ENCODE measurements at places on chromosomes 4 and X.

- DNase-seq: peak; percentile 52
Observed at GRCh38 chr4:31045724-31046318, 325.7 kb downstream of the PCDH7 start.

DNA sequence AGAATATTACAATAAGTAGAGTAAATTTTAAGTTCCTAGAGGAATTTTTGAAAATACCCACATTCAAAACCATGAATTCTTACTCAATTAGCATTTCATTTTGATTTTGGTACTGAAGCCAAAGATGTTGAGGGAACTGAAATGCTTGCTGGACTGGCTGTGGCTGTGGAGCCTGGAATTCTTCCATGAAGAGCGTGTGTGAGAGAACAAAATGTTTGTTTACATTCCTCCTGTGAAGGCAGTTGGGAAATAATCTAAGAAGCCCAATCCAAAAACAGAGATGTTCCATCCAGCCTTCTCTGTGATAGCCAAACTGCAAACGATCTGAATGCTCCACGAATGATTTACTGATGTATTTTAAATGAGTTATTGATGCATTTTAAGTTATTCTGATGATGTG lies 3.8 kb upstream of the ADH1B start:
- peak; percentile 86 for DNase-seq

DNA sequence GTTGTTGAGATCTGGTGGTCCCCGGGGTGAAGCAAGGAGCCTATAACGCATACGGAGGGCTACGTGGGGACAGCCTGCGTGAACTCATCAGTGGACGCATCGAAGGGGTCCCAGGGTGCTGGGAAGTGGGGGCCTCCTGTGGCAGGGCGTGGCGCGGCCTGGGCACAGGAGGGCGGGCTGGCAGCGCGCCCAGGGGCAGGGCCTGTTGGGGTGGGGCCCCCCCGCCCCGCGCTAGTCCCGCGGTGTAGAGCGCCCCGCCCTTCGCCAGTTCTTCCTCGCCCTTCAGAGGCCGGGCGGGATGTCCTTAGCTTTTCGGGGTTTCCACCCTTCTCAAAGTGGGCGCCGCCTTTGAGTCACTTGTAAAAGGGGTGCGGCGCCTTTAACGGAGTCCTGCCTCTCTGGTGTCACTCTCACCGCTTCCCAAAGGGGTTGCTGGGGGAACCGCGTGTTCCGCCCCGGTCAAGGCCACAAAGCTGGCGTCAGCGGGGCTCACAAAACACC lies 632 bp downstream of the PLP2 start:
- DNase-seq: peak; percentile 35

DNA sequence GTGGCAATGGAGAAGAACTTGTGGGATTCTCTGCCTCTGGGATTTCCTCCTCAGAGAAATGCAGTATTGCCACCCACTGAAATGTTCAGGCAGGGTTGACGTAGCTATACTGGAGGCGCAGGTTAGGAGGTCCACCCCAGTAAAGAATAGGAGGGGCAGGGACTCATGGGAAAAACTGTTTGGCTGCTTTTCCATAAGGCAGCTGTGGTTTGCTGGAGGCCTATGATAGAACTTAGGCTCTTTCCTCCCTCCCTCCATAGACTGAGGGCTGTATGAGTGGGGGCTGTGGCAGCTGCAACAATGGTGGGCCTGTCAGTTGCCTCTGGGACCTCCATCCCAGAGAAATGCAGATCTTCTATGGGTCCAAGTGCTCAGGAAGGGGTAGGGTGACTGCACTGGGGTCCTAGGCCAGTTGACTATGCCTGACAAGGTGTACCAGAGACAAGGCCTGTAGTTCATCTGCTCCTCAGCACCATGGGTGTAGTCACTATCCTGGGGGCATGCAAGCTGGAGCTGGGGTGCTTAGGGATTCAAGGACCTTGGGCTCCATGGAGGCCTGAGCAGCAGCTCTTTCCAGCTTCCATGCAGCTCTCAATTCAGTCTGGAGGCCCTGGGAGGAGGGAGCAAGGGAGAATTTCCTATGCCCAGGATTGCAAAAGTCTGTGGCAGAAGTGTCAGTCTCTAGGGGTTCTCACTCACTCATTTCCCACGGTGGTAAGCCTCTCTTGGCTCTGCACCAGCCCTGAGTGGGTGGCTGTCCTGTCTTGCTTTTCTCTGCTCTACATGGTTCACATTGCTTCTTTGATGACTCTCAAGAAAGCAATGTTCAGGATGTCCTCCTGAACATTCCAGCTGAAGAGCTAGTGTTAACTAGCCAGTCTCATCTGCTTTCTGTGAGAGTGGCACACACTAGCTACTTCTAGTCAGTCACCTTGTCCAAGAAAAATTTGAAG lies 353.0 kb downstream of the IDS start:
- peak; percentile 84 for DNase-seq

GRCh38 chrX:1249101-1249887 lies 19.3 kb upstream of the CSF2RA start:
- no peak for DNase-seq

- DNase-seq: no peak
Observed at GRCh38 chrX:40449396-40449795, 131.4 kb upstream of the ATP6AP2 start.

GRCh38 chrX:118423558-118423957 lies 72.1 kb upstream of the DOCK11 start:
- no peak for DNase-seq

DNA sequence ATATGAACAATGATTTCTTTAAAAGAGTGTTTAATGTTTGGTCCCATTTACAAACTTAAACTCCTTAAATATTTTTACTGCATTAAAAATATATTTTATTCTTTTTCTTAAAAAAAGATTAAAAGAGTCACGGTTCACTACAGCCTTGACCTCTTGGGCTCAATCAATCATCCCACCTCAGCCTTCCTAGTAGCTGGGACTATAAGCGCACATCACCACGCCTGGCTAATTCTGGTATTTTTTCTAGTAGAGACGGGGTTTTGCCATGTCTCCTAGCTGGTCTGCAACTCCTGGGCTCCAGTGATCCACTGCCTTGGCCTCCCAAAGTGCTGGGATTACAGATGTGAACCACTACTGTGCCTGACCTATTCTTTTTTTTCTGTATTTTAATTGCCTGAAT lies 104.7 kb upstream of the TLR2 start:
- DNase-seq: no peak

GRCh38 chrX:118355225-118355920 lies 9.5 kb downstream of the WDR44 start:
- no peak for DNase-seq

- DNase-seq: no peak
Observed at GRCh38 chr4:17531538-17532285, 16.7 kb downstream of the CLRN2 start.

DNA sequence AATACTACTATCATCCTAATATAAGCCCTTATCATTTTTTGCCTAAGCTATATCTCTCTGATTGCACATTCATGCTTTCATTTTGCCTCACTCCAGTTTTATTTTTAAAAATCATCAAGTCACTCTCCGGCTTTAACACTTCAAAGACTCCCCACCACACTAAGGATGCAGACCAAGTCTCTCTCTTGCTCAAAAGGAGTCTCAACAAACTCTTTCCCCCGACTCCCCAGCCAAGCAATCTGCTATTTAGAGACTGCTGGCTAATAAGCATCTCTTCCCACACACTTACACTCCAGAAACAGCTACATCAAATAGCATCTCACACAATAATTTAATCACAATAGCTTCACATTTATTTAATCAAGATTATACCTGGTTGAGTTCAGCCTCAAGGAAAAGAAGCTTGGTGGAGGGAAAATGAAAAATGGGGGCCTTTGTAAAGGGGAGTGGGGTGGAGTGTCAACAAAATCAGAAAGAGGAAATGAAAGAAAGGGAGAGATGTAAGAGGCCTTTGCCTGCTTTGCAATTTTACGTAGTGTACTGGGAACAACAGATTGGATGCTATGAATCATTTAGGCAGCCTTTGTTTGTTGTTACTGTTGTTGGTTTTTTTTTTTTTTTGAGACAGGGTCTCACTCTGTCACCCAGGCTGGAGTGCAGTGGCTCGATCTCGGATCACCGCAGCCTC lies 104.1 kb upstream of the MCF2 start:
- no peak for DNase-seq

- DNase-seq: no peak
Observed at GRCh38 chr4:78379040-78379439, 172.5 kb upstream of the ANXA3 start.

- peak; percentile 6 for DNase-seq
Observed at GRCh38 chrX:103253608-103254007, 1.3 kb downstream of the TCEAL8 start.

- no peak for DNase-seq
Observed at GRCh38 chr4:94131212-94131611, 76.5 kb upstream of the SMARCAD1 start.

DNA sequence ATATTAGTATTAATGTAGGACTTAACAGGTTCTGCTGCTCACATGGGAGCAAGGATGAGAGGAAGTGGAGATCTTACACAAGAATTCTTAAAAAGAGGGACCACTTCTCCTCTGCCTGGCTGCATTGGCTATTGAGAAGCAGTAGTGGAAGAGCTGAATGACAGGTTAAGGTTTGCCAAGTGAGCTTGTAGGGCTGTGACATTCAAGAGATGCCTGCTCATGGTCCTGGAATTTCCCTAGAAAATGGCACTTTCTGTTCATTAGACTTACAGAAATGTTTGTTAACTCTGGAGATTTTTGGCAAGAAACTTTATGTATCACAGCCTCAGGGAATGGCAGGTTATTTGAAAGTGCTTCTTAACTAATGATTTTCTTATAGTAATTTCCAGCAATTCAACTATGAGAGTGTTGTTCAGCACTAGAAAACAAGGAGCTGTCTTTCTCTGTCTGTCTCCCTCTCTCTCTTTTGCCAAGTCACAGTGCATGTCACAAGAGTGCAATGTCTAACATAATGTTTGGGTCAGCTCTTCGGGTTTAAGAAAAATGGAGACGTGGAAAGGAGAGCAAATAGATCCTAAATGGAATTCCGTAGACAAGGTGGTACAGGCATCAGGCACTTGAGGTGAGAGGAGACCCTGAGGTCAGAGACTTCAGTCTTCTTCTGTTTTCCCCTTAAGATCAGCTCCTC lies 8.3 kb upstream of the NAP1L5 start:
- peak; percentile 44 for DNase-seq

GRCh38 chr4:129326571-129327460 lies 230.9 kb downstream of the C4orf33 start:
- DNase-seq: no peak

- DNase-seq: no peak
Observed at GRCh38 chr4:187188741-187189140, 465.1 kb upstream of the FAT1 start.

DNA sequence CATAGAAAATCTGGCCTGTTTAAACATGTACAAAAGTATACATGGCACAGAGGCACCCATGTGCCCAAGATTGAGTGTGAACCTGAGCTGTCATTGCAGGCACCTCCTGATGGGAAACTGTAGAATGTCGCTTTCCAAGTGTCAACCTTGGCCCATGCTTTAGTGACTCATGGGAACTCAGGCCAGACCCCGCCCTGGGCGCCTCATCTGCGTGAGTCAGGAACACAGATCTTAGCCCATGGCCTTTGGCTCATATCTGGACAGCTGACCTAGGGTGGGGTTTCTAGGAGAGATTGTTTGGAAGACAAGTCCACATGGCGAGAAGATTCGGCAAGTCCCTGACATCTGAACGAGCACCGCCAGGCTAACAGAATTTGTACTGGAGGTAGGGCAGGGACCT lies 50.0 kb downstream of the CYTL1 start:
- no peak for DNase-seq

DNA sequence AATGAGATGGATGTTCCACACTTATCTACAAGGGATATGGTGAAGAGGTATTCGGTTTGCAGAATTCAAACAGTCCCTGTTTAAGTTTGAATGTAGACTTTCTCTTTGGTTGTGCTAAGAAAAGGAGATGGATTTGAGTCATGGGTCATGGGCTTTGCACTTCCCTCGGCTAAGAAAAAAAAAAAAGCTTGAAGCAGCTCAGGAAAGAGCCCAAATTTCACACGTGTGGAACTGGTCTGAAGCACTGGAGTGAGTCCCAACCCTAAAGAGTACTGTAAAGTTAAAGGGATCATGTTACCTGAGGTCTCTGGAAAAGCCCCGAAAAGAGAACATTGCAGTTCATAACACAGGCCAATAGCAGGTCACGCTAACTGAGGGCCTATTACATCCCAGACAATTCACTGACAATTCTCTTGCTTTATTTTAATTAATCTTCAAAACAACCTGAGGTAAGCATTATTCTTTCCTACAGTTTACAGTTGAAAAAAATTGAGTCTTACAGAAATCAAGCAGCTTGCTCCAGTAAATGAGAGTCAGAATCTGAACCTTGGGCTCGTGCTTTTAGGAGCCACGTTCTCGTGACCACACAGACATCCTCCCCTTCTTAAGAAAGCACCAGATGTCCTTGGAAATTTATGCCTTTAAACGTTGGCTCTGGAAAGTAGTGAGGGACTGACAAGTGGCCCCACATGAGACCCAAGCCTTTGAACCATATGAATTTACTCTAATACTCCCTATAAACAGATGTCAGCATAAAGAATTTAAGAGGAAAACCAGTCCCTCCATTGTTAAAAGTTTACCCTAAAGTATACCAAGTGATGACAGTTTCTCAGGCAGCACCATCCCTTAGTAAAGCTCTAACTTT lies 89.3 kb downstream of the MAD2L1 start:
- no peak for DNase-seq

GRCh38 chr4:32349026-32349425 lies 1628.9 kb downstream of the PCDH7 start:
- DNase-seq: no peak

DNA sequence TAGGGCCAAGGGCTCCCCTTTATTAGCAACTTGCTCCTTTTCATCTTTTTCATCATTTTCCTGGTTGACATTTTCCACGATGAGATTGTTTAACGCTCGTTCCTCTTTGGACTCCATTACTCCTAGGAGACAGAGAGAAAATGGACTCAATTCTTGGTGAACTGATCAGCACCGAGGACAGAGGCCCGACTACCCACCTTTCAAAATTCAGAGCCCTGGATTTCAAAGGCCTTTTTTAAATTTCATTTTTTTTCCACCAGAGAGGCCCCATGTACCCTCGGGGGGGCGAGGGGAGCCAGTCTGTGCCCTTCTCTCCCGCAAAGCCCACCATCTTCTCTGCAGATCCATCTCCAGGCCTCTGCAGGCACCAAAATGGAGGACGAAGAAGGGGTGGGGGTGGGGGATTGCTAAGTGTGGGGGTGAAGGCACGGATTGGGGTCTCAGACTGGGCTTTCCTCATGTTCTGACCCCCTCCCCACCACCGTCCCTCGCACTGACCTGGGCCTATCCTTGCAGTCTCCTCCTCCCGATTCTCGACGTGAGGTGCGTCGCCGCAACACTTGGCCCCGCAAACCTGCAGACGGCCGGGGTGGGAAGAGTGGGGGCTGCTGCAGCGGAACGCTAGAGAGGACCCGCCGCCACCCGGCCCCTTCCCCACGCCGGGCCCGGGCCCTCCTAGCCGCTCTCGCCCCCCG lies 783 bp downstream of the BEX2 start:
- DNase-seq: no peak

DNA sequence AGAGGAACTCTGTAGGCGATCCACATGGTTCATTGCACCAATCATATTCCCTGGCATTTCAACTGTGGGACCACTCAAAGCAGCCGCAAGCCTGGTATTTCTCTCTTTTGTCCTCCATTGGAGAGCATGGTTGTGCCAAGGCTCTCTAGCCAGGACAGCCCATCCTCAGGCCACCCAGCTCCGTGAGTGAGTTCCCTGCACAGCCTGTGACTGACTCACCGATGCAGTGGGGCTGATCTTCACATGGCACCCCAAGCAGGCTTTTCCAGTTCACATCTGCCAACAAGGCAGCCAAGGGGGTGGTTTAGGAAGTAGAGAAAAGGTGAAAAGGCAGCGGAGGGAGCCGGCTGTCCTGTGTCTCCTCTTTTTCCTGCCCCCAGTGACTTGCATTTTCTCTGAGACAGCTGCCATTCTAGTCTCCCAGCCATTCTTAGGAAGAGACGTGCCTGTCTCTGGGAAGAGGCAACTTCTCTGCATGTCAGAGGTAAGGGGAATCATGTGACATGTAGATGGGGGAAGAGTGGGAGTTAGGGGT lies 69.2 kb downstream of the MID1IP1 start:
- DNase-seq: no peak
